Activated naive CD4-positive, alpha-beta T cell (primary cell): ENCODE measurements at places on chromosomes 6 and 20.

DNA sequence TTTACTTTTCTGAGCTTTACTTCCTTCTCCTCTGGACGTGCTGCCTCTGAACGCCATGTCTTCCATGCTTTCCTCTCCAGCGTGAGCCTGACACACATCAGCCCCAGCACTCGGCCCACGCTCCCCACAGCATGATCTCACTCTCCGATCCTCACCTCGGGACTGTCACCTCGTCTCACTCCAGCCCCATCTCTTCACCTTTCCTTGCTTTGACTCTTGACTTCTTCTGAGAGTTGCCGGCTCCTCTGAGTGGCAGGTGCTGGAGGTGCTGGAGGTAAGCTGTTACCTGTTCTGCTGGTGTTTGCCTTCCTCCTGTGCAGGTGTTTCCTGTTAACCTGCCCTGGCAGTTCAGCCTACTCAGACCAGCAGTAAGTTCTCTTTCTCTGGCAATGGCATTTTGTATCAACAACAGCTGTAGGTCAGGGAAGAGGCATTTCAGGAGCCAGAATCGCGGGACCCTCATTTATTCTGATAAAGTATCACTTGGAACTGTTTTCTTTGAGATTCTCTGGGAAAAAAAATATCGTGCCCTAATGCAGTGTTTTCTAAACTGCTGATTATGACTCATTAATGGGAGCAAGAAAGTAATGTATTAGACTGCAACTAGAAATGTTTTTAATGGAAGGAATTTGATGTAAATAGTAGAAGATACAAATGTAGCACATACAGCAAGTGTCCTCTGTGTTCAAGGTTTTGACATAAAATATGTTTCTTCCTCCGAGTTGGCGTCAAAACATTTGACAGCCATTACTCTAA, 106.5 kb downstream of the ARID1B start:
- no peak for DNase-seq

DNA sequence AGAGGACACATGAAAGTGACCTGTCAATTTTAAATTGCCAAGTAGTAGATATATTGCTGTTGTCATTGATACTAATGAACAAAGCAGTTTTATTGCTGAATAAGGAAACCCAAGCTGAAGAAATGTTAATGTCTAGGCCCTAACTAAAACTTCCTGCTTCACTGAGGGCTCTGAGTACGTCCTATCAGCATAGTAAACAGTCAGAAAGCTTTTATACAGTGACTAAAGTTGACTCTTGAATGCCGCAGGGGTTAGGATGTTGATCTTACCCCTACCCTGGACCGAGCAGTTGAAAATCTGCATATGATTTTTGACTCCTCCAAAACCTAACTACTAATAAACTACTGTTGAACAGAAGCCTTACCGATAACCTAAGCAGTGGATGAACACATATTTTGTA, 149.0 kb downstream of the HIVEP2 start:
- DNase-seq: no peak

DNA sequence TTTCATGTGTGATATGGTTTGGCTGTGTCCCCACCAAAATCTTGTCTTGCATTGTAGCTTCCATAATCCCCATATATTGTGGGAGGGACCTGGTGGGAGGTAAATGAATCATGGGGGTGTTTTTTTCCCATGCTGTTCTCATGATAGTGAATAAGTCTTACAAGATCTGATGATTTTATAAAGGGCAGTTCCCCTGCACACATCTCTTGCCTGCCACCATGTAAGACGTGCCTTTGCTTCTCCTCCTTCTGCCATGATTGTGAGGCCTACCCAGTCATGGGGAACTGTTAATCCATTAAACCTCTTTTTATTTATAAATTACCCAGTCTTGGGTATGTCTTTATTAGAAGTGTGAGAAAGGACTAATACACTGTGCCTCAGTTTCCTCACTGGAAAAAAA, 4.2 kb upstream of the IL22RA2 start:
- no peak for DNase-seq

DNA sequence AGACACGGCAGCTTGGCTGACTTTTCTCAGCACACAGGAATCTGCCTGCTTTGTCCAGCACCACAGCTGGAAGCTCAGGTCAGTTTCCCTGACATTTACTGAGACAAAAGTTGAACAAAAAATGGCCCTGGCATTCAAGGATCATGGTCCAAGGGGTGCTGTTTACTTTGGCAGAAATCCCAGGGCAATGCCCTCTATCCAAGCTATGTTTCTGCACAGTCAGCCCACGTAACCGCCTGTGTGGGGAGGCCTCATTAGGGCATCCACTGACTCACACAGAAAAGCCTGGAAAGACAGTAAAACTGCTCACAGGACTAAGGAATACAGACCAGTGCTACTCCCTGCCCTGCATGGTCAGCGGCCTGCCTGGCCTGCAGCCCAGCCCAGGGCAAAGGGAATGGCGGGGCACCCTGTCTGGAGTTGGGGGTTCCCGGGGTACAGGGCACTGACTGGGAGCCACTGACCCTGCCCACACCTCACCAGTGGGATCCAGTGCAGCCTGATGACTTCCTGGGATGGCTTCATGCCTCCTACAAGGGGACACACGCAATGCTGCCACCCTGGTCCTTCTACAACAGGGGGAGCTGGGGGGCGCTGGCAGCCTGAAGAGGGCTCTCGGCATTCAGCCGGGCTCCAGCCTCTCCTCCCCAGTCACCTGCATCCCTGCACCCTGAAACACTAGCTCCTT, 77.1 kb downstream of the NINL start:
- DNase-seq: no peak

DNA sequence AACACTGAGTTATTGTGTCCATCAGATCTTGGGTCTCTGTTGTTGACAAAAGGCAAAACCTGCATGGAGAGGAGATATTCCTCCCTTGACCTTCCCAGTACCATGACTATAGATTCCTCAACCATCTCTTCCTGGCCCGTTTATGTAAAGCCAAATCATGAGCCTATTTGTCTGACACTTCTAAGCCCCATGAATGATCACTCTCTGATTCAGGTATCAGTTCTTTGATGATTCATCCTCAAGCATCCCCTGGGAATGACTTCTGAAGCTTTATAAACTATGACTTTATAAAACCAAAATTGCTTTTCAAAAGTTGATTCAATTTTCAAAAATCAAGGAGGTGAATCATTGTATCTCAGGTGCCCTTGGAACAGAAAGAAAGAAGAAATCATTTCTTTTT, 78.7 kb upstream of the LOC128125822 start:
- DNase-seq: no peak

DNA sequence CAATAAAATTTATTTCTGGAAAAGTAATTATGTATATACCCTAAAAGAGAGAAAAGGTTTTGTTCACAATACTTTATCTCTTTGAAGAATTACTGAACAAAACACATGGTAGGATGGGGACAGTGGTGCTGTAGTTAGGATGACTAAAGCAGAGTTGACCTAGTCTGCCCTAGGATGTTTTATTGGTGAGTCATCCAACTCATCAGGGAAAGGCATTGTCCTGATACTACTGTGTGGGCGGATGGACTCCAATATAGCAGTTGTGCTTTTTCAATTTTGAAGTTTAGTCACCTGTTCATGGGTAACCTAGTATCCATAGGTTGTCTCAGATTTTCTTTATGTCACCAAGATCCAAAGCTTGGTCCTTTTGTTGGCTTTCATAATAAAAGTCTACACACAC, 53.3 kb upstream of the EYS start:
- no peak for DNase-seq

- no peak for DNase-seq
Measured at GRCh38 chr6:90319044-90319443, 22.4 kb upstream of the BACH2 start.

DNA sequence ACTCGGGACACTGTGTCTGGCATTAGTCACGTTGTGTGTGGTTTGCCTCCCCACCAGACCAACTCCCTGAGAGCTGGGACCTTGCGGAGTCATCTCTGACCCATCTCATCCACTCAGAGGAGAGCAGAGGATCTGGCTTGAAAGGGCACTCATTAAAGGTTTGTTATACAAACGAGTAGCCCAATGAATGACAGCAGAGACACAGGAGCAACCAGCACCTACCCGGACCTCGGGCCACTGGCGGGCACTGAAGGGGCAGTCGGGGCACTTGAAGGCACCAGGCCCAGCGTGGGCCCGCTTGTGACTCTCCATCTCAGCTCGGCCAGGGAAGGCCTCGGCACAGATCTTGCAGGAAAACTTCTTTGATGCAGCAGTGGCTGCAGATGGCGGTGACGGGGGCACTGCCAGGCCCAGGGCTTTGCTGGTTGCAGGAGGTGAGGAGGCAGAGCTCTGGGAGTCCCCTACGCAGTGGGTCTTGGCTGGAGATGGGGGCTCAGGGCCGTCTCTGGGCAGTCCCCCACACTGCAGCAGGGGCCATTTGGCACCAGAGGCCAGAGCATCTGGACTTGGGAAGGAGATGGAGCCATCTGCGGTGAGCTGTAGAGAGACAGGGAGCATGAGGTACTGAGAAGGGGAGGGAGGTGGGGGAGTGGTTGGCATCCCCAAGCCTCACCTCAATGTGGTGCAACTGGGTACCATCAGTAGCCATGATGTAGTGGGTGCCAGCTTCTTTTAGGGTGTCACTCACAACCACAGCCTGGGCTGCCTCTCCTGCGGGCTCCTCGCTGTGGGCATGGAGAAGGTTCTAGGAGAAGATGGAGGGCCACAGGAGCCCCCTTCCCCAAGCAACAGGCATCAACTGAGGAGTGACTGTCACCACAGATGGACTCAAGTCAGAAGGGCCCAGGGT, 17.7 kb downstream of the PCIF1 start:
- DNase-seq: no peak

- DNase-seq: no peak
Measured at GRCh38 chr20:24735263-24735662, 213.8 kb upstream of the CST7 start.

DNA sequence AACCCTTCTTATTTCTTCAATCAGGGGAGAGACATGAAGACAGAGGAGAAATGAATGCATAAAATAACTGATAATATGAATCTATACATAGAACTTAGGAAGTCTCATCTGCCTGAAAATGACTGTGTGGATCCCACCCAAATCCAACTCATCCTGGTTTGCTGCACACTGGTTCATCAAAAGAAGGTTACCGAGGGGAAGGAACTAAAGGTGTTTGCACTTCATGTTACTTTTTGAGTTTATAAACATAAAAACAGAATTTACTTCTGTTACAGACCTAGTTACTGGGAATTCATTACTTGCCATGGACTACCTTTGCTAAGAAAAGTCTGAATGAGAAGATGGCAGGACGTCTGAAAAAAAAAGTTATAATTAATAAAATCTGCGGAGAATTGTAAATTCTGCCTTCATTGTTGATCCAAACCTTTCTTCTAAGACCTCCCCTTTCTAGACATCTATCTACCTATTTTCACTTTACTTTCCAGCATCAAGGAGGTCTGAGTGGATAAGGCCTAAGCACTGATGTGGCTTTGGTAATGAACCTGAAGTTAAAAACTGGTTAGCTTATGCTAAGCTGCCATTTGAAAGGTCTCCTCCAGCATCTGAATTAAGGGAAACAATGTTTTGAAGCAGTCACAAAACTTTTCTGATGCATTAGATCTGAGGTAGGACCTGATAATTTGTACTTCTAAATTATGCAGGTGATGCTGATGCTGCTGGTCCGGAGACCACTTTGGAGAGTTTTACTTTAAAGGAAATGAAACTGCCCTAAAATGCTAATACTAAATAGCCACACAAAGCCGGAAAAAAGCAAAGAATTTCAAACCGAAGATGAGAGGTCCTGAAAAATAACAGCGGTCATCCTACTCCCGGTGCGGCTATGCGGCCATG, 84.0 kb downstream of the HFE start:
- no peak for DNase-seq

DNA sequence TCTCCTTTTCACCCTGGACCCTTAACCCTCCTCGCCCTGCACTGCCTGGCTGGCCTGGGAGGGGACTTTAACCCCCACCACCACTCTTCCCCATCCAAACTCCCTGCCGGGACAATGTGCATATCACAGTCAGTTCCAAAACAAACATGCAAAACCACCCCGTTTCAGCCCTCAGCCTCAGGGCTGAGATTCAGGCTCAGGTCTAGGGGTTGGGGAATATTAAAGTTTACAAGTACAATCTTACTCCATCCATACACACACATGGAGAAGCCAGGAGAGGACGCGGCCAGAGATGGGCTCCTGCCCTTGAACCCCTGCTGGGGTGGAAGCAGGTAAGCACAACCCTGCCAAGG, 534 bp downstream of the KIAA1755 start:
- DNase-seq: no peak
